ENCODE measurements at places on chromosomes 3 and 15.

DNA sequence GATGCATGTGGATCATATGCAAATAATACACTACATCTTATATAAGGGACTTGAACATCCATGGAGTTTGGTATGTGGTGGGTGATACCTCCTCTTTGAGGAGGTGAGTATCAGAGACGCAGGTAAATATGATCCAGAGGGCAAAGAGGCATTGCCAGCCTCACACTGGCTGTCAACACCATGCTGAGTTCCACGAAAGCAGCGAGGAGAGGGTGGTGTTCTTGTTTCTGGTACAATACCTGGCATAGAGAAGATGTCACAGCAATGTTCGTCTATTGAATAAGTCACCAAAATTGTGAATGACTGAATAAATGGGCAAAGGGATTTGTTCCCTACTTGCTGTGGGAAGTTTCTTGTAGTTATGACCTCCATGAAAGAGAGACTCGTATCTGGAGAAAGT lies 182.2 kb downstream of the SNRPN start:
- no peak for DNase-seq

DNA sequence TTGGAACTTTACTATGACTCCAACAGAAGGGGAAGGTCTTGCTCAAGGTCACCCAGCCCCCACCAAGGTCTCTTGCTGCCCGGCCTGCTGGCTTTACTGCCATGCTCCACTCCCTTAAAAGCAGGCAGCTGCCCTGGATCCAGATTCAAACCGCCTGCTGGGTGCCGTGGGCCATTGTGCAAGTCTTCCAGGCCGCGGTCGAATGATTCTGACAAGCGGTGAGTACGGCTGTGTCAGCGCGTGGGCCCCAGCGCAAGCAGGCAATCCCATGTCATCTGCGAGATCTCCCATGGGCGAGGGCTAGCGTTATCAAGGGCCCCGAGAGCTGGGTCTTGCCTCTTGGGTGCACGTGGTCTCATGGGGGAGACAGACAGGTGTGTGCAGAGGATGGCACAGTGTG lies 37.6 kb downstream of the CORO2B start:
- no peak for DNase-seq

GRCh38 chr3:157810924-157811718 lies 295.1 kb downstream of the SHOX2 start:
- DNase-seq: no peak

- DNase-seq: no peak
These were observed 28.1 kb upstream of the PROK2 start for GRCh38 chr3:71813073-71813472.

DNA sequence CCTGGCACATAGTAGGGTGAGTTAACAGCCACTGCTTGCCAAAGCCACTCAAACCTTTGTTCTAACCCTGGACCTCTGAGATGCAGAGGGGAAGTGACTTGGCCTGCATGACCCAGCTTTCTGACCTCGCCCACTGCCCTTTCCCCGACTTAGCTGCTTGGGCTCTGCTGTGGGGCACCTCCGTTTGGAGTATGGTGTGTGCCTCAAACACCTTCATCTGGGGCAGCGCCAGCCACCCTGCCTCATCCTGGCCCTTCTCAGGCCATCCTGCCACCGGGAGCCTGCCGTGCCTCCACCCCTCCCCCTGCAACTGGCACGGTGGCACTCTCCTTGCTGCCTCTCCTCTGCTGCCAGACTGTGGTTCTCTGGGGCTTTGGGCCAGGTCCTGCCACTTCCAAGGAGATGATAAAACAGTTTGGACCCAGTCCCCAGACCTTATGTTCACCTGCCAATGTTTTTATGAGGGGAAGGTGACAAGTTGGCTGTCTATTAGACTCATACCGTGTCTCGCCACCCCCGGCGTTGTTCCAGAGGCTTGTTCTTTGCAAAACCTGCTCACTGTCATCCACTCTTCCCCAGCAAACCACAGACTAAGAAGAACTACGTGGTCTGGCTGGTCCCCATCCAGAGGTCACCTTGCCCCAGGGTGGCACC lies 32.2 kb downstream of the SLC6A6 start:
- DNase-seq: no peak

DNA sequence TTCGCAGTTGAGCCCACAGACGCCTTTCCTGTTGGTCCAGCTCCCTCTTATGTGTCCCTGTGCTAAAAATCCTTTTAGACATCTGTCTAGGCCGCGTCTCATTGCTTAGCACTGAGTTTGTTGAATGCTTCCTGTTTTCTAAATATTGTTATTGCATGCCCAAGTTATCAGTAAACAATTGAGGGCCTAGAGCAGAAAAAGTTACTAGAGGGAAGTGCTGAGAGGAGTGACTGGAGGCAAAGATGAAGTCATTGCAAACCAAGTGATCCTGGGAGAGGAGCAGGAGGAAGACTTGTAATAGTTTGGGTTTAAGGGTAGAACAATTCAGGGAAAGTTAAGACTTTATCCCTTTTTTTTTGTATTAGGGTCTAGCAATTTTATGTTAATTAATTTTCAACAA lies 88.1 kb downstream of the DCUN1D1 start:
- DNase-seq: no peak

DNA sequence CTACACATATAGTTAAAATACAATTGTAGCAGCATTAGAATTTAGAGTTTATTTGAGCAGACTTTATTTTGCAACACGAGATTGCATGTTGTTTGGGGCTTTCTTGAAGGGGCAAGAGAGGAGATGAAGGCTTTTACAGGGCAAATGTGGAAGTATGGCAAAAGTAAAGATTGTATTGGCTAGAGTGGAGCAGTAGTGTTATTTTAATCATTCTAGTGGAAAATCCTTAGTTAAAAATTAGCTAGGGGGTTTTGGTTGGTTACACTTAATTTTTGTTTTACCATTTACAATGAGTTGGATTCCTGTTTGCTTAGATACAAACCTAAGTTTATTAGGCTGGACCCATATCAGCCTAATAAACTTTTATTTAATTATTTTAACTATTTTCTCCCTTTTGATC lies 4.6 kb downstream of the OR5H15 start:
- DNase-seq: no peak

DNA sequence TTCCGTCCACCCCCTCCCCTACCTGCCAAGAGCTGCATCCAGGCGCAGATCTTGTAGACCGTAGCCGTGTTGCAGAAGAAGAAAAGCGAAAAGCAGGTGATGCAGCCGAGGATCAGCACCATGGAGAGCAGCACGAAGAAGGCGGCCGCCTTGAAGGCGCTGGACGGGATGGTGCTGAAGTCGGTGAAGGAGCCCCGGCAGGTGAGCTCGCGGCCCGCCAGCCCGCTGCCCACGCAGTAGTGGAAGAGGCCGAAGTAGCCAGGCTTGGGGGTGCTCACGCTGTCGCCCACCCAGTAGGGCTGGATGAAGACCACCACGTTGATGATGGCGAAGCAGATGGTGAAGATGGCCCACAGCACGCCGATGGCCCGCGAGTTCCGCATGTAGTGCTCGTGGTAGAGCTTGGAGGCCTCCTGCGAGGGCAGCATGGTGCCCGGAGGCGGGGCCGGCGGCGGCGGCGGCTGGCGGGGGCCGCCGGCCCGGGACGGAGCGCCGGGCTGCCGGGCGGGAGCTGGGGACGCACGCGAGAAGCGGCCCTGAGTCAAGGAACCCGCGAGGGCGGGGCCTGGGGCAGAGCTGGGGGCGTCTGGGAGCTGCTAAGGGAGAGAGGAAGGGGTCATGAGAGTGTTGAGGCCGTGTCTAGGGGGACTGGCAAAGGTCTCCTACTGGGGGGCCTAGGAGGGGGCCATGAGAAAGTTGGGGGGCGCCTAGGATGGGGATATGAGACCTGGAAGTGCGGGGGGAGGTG lies 1.2 kb downstream of the LHFPL4 start:
- no peak for DNase-seq

GRCh38 chr3:46282696-46283095 lies 40.4 kb downstream of the CCR3 start:
- DNase-seq: no peak

- no peak for DNase-seq
These were observed 3.8 kb downstream of the CX3CR1 start for GRCh38 chr3:39275963-39276593.

GRCh38 chr15:71207141-71207540 lies 91.9 kb downstream of the THSD4 start:
- DNase-seq: no peak

DNA sequence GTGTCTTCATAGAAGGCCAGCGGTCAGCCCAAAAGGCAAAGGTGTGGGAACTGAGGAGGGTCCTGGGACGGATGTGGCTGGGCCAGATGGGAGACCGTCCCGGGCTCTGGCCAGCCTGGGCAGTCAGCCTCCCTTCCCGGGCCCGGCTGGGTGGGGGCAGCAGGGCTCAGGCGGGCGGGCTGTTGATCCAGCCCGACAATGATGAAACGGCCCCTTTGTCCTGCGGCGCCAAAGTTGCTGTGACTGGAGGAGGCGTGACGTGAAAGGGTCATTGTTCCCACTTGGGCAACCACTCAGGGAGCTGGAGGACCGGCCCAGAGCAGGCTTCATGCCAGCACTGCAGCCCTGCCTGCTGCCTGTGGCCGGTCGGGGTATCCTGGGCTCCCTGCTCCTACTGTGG lies 16.5 kb downstream of the DUSP7 start:
- no peak for DNase-seq

GRCh38 chr15:100836501-100836900 lies 43.1 kb upstream of the ALDH1A3 start:
- no peak for DNase-seq

DNA sequence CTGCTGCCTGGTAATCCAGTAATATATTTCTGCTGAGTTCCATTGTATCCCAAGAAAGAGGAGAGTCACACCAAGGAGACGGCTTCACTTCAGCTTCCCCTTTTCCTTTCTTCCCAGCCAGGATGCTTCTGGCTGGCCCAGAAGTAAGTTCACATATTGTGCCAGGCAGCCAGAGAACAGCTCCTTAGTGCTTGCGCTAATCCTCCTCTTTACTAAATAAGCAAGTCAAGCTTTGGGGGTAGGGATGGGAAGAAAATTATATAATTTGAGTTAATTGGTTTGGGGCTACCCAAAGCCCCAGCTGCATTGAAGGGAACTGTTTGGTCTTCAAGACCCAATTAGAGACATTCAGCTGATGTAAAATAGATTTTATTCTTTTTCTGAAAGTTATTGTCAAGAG lies 218.8 kb upstream of the HES1 start:
- DNase-seq: no peak

DNA sequence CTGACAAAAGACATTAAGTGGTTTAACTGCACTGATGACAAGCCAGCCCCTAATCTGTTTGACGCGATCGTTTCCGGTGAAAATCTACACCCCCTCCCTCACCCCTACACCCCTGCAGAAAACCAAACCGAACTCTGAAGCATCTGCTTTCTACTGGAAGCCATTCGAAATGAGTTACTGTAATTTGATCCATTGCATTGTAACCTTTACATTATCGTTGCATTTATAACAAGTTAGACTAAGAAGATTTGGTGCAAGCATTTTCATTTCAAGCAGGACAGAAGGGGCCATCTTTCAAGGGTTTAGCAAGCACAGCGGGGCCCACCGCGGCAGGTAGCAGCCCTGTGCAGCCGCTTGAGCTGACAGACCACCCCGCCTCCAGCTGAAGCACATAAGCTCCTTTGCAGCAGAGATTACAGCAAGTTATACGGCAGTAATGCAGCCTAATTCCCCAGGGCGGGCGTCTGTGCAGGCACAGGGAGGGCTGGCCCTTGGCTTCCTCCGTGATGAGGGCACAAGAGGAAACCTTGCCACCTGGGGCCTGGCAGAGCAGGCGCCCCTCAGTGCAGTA lies 79.3 kb downstream of the CHSY1 start:
- no peak for DNase-seq

DNA sequence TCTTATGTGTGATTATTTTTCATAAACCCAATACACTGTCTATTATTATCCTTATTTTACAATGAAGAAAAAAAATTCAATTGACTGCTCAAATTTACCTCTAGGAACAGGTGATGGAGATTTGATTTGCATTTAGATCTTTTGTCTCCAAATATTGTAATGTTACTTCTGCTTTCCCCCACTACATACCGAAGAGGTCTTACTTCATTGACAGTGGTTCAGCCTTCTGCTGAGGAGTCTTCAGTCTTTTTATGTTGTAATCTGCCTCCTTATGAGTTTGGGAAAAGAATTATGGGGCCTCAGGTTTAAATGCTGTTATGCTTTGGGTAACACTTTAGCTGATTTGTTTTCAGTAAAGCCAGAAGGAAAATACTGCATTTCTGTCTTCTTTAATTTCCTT lies 199.5 kb downstream of the LPP start:
- DNase-seq: no peak

GRCh38 chr15:78265752-78266224 lies 1.4 kb downstream of the DNAJA4 start:
- DNase-seq: no peak

GRCh38 chr3:31054032-31054431 lies 159.6 kb upstream of the GADL1 start:
- no peak for DNase-seq

- DNase-seq: no peak
These were observed 2.4 kb downstream of the CIB1 start for GRCh38 chr15:90231028-90232017.

DNA sequence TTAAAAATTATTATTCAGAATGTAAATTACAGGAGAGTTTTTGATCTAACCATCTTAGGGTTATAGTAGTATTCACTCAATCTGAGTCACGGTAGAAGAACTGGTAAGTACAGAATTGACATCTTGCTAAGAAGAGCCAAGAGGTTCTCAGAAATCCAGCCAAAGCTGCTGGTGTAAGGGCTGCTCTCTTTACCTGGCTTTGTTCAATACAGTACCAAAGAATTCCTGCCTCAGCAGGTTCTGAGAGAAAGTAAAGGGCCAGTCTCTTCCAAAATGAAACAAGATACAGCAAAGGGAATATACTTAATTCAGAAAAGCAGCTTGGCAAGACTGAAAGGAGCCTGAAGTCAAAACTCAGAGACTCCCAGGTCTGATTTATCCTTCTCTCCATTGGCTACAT lies 193.1 kb downstream of the TNIK start:
- no peak for DNase-seq

DNA sequence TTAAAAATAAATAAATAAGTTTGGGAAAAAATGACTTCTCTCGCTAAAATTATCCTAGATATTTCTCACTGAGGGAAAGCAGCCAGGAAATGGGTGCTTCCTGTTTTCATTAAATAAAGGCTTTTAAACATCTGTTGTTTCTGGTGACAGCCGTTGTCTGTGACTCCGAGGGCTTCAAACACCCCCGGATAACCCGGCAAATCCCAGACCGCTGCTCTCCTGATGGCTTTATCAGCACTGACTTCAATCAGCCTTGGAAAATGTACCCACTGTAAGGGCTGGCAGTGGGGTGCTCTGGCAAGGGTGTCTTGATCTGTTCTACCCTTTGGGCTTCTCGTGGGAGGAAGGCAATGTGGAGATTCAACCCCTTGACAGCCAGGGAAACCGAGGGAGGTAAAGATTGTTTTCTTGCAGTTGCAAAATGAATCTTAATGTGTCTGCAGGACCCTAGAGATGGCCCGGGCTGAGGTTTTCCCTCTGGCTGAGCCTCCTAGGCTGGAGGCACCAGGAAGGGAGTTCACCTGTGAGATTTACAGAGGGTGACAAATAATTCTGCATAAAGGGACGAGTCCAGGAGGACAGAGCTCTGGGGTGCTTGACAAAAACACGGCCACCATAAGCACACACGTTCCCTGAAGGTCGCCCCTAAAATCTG lies 33.6 kb upstream of the SEC13 start:
- DNase-seq: no peak

DNA sequence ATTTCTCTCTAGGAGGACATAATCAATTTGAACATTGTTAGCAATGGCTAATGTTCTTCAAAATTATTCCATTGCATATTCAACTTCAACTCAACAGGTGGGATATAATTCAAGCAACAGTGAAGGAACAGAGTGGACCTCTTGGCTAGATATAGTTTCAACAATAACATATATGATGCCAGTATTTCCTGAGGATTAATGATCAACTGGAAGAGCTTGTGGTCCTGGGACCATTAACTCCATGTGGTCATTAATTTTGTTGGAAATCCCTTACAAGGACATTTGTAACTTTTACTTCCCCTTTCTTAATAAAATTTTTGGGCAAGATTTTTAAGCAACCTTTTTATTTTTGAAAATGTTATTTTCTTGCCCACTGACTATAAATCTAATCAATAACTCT lies 54.3 kb upstream of the ROBO2 start:
- no peak for DNase-seq
